Hematopoietic multipotent progenitor cell treated with erythropoietin and hydrocortisone succinate and interleukin-3 and kit ligand, for 6 days (in vitro differentiated cells): ENCODE measurements at places on chromosomes 16 and 17.

DNA sequence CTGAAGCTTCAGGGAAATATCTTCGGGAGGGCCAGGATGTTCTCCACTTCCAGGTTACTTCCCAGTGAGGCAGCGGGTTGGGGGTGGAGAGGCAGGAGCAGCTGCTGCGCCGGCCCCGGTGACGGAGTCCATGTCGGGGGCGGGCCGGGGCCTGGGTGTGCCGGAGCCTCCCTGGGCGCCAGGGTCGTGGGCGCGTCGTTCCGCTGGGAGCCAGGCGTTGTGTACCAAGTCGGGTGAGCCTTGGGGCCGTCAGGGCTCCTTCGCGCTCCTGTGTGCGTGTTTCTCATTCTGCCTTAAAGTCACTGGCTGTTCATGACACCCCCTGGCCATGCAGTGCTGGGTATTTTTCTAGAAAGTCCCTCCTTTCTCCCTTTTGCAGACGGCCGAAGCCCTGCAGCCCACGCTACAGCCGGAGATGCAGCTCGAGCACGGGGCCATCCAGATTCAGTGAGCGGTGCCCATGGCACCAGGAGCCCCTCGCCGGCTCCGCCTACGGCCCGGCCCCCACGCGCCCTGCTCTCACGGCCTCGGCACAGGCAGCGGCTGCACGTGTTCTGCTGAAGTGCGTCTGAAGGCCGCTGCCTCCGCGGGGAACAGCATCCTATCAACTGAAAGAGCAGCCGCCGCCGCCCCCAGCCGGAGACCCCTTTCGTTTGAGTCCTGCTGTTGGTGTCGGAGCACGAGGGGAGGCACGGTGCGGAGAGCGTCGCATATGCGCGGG is 125.1 kb downstream of the BANP start:
- DNase-seq = no peak

GRCh38 chr17:77394540-77395295 is 253.9 kb downstream of the SEC14L1 start:
- no peak for DNase-seq

DNA sequence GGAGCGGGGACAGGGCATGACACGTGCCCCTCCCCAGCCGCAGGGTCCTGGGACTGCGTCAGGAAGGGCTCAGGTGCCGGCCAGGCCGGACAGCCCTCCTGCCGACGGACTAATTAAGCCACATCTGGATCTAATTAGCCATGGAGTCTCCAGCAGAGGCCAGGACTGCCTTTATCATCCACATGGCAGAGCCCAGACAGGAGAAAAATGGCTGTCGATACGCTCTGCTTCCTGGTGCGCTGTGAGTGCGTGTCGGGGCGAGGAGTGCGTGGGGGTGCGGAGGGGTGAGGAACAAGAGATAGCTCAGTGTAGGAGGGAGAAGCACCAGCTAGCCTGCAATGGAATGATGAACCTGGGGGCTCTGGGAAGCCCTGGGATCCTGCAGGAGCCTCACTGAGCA is 218.8 kb downstream of the IRF8 start:
- DNase-seq = no peak

GRCh38 chr17:48478224-48479013 is 48.4 kb upstream of the SKAP1 start:
- DNase-seq = peak; percentile 96

GRCh38 chr17:55584055-55584685 is 72.9 kb upstream of the SMIM36 start:
- DNase-seq = peak; percentile 18

- peak; percentile 52 for DNase-seq
These were observed 1.2 kb downstream of the UBALD2 start for GRCh38 chr17:76266244-76266938.

- no peak for DNase-seq
These were observed 249.9 kb downstream of the GSG1L start for GRCh38 chr16:27813591-27813990.

GRCh38 chr17:14756479-14756878 is 455.6 kb downstream of the HS3ST3B1 start:
- no peak for DNase-seq

DNA sequence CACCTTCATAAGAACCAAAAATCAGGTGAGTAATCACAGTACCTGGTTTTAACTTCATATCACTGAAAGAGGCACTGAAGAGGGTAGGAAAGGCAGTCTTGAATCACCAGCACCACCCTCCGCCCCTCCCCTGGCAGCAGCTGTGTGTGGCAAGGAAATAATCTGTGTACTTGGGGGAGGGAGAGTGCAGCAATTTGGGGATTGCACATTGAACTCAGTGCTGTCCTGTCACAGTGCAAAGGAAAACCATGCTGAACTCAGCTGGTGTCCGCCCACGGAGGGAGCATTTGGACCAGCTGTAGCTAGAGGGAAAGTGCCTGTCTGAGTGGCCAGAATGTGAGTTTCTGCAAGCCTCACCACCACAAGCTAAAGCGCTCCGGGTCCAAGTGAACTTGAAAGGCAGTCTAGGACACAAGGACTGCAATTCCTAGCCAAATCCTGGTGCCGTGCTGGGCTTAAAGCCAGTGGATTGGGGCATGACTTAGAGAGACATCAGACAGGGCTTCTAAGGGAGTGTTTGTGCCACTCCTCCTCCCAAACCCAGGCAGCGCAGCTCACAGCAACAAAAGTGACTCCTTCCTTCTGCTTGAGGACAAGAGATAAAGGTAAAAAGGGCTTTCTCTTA is 39.7 kb upstream of the ALDH3A1 start:
- DNase-seq = no peak

GRCh38 chr17:61458000-61458399 is 5.8 kb downstream of the TBX4 start:
- DNase-seq = no peak

- no peak for DNase-seq
These were observed 237.0 kb downstream of the SEC14L1 start for GRCh38 chr17:77377710-77378235.

- no peak for DNase-seq
These were observed 6.8 kb downstream of the PCTP start for GRCh38 chr17:55757659-55758058.

DNA sequence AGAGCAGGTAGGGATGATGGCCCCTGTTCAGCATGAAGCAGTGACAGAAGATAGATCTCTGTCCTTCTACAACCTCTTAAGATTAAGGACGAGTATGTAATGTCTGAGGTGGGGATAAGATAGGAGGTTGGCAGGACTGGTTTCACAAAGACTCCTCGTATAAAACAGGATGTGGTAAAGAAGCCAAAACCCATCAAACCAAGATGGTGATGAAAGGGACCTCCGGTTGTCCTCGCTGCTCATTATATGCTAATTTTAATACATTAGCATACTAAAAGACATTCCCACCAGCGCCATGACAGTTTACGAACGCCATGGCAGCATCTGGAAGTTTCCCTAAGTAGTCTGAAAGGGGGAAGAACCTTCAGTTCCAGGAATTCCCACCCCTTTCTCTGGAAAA is 27.3 kb downstream of the MIS12 start:
- peak; percentile 62 for DNase-seq

DNA sequence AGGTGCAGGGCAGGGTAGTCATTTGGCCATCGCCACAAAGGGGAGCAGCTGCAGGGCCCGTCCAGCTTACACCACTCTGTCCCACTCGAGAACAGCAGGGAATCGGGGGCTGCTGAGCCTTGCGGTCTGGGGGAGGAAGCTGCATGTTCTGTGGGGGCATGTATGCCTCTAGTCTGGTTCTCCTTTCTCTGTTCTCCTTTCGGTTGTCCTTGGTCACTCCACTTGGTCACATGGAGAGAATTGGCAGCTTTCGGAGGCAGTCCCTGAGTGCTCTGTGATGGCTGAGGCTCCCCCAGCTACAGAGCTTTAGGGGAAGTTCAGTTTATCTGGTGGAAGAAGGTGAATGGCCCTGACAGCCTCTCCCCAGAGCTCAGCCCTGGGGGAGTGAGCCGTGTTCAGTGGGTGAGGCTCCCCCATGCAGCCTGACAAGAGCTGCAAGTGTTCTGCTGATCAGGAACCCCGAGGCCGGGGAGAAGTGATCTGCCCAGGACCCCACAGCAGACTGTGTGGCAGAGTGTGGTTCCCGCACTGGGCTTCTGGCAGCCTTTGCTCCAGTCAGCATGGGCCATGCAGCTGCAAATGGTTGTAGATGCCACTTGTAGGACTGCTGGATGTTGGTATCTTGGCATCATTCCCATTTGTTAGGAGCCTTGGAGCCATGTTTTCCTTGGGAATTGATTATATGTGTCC is 22.3 kb upstream of the SMPD3 start:
- peak; percentile 76 for DNase-seq

- DNase-seq = peak; percentile 78
These were observed 6.9 kb upstream of the ELAC2 start for GRCh38 chr17:13024526-13025257.

DNA sequence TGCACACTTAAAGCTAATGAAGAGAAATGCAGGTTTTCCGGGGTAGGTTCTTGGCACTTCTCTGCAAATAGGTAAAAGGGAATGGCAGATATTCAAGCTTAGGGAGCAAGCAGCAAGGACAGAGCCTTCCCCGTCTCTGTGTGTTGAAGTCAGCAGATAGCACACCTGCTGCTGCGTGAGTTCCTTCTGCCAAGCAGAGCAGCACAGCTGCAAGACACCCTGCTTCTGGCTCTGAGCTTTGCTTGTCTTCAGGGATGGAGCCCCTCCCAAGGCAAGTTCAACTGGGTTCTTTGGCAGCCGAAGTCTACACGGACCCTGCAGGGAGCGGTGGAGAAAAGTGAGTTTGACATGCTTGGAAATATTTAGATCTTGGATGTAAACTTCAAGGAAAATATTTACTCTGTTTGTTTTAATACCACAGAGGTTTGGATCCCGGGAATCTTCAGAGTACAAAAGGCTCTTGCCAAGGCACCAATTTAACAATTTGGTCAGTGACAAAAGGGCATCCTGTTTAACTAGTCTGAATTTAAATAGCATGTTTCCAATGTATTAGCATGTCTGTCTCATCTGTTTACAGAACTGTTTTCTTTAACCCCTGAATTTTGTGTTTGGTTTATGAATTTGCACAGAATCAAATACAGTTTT is 113.4 kb upstream of the KCNJ16 start:
- no peak for DNase-seq

DNA sequence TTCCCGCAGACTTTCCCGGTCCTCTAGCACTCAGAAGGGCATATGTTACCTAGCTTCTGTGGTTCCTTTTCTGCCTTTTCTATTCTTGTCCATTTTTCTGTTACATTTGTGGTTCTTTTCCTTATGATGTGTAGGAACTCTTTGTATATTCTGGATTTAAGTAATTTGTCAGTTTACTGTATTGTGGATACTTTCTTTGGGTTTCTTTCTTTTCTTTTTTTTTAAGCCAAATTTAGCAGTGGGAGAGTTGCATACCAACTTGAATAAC is 657 bp downstream of the ALDH3A2 start:
- no peak for DNase-seq

GRCh38 chr17:64535357-64535756 is 28.6 kb downstream of the CEP95 start:
- no peak for DNase-seq

DNA sequence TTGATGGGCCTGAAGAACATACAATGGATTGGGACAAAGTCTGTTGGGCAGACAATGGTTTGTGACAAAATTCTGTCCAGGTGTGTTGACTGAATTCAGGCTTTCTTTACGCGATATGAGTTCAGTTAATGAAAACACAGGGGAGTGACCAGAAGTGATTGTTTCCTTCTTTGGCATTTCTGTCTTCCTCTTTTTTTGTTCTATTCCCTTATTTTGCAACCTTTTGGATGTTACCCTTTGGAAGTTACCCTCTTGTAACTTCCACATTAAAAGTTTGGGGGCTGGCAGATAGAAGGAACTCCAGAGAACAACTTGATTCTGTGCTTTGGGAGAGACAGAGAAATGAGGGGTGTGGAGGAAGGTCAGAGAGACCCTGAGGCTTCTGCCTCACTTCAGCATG is 126.7 kb downstream of the PITPNC1 start:
- no peak for DNase-seq

GRCh38 chr17:18025241-18025944 is 13.6 kb downstream of the ATPAF2 start:
- DNase-seq = no peak

GRCh38 chr17:5065227-5065744 is 13.0 kb upstream of the ZFP3 start:
- DNase-seq = no peak

DNA sequence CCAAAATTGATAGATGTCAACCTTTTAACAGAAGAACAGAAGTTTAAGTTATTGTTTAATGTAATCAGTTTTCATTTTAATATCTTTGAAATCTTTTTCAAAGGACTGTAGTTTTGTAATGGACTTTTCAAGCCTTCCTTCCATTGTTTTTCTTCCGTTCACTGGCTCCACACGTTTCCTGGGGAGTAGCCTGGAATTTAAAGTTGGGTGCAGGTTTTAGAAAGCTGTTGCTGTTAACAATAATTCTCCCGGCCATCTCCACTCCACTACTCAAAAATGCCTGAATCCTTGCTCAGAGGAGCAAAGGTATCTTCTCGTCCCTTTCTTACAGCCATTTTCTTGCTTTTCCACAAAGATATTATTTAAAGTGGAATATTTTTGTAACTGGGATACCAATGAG is 4.7 kb upstream of the COQ7 start:
- no peak for DNase-seq

GRCh38 chr16:81066681-81067080 is 10.4 kb downstream of the C16orf46 start:
- DNase-seq = no peak

DNA sequence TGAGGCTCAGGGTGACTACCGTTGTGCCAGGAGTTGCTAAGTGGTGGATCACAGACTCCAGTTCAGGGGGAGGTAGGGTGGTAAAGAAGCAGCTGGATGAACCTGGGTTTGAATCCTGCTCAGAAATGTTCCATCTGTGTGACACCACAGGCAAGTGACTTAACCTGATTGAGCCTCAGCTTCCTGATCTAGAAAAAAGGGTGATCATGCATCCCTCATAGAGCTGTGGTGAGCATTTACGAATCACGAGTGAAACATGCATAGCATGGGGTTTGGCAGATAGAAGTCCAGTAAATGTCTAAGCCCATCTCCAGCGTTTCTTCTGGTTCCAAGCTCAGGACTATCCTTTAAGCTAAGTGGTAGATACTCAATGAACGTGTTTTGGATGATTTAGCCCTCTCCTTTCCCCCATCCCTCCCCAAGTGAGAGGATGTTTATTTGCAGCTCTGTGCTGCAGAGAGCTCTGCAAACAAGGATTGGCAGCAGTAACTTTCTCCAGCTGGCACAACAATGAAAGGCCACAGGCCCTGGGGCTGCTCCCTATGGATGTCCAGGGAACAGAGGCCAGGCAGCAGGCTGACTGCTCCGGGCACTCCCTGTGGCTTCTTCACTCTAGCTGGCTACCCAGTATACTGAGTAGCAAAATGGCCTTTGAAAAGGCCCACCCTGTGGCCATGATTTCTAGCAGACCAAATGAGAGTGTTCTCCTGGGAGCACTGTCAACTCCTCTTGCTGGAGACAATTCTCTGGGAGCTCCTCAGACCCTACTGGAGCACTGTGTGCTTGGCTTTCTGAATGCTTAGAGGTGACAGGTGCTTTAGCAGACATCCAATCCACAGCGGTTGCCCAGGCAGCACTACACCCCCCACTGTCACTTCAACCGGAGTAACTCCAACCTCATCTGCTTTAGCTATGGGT is 21.3 kb downstream of the CA4 start:
- no peak for DNase-seq

GRCh38 chr17:71232801-71233559 is 887.8 kb upstream of the SOX9 start:
- DNase-seq = no peak

- DNase-seq = no peak
These were observed 123.6 kb downstream of the MRTFB start for GRCh38 chr16:14194721-14195120.
